ENCODE measurements at places on chromosomes 7 and 10.

DNA sequence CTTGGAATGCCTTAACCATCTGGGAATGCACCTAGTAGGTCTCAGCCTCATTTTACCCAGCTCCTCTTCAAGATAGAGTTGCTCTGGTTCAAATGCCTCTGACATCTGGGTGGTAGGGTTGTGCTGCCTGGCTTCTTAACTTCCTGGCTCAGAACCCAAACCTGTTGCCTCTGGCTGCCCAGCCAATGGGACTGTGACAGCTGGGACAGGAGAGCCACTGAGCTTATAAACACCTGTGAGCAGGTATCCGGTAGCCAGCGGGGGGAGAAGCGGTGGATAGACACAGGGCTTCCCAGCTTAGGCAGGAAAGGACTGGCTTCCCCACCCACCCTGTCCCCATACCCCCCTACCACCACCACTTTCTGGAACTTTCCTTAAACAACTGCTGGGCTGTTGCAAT is 115.8 kb upstream of the CARD11 start:
- DNase-seq: no peak

- DNase-seq: peak; percentile 17
Measured at GRCh38 chr7:23373151-23374004, 74.2 kb downstream of the MALSU1 start.

GRCh38 chr7:31692451-31692850 is 5.4 kb downstream of the PPP1R17 start:
- no peak for DNase-seq

- DNase-seq: no peak
Measured at GRCh38 chr7:129149511-129149910, 5.0 kb downstream of the TSPAN33 start.

DNA sequence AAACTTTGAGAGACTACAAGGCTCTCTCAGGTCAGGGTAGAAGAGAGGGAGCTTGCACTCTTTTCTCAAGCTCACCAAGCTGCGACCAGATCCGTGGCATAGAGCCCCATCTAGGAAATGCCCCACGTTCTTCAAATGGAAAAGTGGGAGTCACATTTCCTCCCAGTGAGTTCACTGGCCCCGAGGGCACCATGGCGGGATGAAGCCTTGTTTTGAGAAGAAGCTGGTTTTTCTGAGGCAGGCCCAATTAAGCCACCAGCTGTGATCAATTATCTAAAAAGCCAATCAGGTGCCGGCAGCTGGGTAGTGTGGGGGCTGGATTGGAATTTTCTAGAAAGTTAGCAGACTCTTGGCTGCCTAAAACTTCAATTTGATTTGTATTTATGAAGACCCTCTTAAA is 101.4 kb downstream of the ZNF365 start:
- DNase-seq: no peak

DNA sequence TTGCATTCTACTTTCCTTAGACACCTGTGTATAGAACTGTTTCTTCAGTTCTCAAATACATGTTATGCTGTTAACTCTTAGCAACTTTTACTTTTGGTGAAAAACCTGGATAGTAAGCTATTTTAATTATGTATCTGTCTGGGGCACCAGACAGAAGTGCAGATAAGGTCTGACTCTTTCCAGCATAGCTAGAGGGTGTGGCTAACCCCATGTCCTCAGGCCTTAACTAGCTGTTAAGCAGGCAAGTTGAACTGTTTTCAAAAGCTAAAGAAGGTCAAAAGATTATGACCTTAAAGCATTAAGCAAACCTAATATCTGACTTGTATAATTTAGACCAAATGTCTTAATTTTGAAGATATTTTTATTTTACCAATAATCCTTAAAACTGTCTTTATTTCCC is 45.1 kb upstream of the INHBA start:
- DNase-seq: no peak
